ENCODE measurements at places on chromosomes 16 and 17.

- DNase-seq, result no peak
Measured at GRCh38 chr17:77527409-77527808, 386.6 kb downstream of the SEC14L1 start.

GRCh38 chr16:73000907-73001521 is 46.9 kb downstream of the ZFHX3 start:
- DNase-seq, result no peak

DNA sequence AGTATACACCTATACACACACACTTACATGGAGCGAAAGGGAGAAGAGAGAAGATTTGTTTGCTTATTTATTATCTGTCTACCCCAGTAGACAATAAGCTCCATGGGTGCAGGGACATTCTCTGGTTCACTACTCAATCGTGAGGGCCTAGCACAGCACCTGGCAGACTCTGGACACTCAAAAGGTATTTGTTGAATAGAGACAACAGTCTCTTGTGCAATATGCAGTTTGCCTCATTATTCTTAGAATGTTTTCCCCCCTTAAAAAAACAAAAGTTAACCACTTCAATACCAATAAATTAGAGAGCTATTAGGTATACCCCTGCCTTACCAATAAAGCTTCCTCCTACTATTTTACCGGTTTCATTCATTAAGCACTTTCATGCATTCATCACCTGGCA is 2.0 kb downstream of the AKAP10 start:
- DNase-seq, result no peak

- DNase-seq, result peak; percentile 43
Measured at GRCh38 chr17:65799454-65799853, 238.0 kb upstream of the AXIN2 start.

GRCh38 chr16:26710450-26710849 is 356.3 kb upstream of the C16orf82 start:
- no peak for DNase-seq

DNA sequence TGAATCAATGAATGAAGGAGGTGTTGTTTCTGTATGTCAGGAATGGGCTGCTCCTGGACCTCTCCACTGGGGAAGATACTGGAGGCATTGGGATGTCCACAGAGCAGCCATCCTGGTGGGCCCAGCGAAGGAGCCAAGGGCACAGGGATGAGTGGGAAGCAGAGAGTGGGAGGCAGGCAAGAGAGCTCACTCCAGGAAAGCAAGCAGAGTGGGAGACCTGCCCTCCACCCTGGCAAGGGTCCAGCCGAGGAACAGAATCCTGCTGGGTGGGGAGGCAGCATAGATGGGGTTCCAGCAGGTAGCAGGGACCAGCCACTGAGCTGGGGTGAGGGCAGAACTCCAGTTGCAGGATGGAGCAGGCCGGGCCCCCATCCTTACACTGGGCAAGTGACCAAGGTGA is 71.9 kb upstream of the AMZ2 start:
- DNase-seq, result no peak

- no peak for DNase-seq
Measured at GRCh38 chr17:79174905-79175856, 100.6 kb downstream of the ENGASE start.

DNA sequence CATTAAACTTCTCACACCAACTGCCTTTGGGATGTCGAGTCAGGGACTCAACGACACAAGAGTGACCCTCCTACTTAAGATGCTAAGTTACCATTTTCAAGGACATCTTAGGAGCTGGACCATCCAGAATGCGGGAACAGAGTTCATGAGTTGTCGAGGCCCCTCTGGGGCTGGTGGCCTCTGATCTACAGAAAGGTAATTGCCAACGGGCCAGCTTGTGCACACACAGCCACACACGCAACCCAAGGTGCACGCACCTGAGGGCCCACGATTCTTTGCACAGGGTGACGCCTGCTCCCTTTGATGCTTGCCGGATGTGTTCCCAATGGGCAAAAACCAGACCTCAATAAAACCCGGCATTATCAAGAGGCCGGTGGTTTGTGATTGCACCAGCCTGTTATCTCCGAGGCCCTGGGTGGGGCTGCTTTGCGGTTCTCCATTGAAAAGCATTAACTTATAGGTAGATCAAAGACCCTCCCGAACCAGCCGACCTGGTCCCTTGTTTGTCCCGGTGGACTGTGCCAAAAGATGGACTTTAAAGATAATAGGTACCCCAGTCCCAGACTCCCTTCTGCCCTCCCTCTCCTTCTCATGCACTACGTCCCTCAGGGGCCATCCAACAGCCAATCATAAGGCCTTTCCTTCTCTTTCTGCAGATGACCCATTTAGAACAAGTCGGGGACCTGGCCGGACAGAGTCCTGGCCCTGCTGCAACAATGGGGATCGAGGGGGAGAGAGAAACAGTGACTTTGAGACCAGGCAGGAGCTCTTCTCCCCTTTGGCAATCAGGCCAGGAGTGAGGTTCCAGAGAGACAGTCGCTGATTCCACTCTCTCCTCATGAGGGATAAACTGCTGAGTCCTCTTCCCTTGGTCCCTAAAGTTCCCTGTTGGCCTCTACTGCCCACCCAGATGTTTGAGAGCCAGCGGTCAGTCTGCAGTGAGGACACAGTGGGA is 292.5 kb downstream of the SOX9 start:
- DNase-seq, result no peak

DNA sequence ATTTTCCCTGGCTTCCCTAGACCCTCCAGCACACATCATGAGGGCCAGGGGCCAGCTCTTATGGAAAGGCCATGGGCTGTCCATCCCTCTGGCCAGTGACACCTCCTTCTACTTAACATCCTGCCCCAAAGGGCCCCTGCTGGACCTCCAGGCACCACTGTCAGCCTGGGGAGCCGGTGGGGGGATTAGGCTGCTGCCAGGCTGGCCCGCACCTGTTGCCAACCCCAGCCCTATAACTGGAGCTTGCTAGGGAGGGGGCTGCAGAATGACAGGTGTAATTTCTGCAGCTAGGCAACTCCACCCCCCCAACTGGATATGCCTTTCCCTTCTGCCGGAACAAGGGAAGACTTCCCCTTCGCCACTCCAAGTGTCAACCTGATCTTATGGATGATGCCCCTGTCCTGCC is 12.5 kb downstream of the RARA start:
- no peak for DNase-seq

GRCh38 chr17:72591289-72592241 is 470.7 kb downstream of the SOX9 start:
- DNase-seq, result no peak

DNA sequence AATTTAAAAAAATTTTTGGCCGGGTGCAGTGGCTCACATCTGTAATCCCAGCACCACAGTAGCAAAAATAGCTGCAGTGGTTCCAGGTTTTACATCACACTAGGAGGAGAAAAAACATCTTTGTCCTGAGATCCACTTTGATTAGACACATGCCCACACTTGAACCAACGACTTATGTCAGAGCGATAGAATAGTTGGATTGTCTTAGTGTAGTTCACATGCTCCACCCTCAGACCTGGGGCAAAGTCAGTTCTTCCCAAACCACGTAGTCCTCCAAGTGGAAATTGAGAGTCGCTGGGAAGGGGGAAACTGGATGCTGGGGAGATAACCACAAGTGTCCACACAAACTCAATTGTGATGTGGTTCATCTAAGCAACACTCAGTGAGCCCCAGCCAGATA is 11.4 kb upstream of the ITGAM start:
- DNase-seq, result no peak

Data from GM12865 (cell line).